ENCODE measurements at places on chromosomes 7 and 10.
A peak's percentile ranks its signal among the peaks of the same experiment; 100 is the strongest.

- no peak for DNase-seq
These were observed 58.4 kb upstream of the ETV1 start for GRCh38 chr7:14047709-14048399.

GRCh38 chr7:141158561-141158960 lies 84.7 kb downstream of the TMEM178B start:
- DNase-seq = no peak

DNA sequence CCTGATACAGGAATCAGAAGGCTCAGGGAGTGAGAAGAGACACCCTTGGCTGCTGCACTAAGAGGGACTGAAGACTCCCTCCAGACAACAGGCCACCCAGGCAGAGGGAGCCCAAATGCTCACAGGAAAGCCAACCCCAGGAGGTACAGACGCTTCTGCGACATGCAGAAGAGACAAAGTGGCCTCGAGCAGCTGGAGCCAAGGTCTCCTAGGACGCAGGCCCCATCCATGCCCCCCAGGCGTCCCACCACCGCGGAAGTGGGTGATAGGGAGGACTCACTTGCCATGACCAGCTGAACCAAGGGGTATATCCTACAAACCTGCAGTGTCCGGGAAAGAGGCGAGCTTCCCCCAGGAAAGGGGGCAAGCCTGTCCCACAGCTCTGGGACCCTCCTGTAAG lies 56.9 kb downstream of the CTBP2 start:
- DNase-seq = no peak

GRCh38 chr10:84429926-84430520 lies 101.6 kb downstream of the CCSER2 start:
- peak; percentile 79 for DNase-seq

DNA sequence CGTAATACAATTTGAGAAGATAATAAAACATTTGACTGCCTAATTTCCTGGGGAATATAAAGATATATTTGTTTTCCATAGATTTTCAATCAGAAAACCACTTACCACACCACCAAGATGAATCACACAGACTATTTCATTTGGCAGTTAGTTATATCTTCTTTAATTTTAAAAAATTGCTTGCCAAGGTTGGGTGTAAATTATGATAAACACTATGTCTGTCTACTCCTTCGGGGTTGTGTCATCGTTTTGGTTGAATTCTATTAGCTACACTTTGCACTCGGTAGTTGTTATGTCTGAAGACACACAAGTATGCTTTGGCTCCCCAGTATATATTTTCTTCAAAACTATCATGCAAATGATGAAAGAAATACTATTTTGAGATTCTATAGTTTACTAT lies 594.8 kb upstream of the SEMA3D start:
- DNase-seq = no peak

DNA sequence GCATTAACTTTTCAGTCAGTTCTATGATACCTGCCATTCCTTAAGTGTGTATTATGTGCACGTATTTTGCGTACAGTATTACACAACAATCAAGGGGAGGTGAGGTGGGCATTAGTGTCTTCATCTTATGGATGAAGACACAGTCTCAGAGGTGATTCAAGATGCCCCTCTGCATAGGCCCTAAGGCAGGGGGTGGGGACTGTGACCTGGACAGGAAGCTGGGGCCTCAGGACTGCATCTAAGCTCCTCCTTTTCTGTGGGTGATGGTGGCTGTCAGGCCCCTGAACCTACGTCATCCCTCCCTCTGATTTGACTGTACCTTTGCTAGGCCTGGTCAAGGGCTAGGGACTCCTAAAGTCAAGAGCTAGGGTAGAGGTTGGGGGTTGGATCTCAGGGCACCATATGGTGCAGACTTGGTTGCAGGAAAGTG lies 38.9 kb downstream of the HK1 start:
- peak; percentile 68 for DNase-seq

DNA sequence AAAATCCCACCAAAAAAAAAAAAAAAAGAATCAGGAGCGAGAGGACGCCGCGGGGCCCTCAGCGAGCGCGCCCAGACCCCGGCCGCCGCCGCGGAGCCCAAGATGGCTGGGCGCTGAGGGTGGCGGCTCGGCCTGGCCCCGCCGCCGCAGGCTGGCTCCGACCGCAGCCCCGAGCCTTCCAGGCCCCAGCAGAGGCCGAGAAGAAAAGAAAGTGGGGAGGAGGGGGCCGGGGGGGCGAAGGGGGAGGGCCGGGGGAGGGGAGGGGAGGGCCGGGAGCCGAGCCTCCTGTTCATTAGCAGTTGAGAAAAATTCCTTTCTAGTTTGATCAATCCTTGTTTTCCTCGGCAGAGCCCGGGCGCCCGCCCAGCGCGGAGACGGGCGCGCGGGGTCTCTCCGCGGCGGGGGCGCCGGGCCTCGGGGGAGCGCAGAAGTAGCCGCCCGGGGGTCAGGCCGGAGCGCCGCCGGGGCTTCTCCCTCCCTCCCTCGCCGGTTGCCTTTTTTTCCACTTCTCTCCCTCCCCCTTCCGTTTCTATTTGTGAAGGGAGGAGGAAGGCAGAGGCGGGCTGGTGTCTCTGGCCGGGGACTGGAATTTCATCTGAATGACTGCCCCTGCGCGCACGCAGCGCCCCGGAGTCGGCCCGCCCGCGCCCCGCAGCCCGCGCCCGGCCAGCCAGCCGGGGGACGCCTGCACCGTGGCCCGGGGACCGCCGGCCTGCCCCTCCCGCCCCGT lies 778 bp upstream of the TRIM8 start:
- DNase-seq = peak; percentile 79

- DNase-seq = no peak
These were observed 515.8 kb downstream of the KCNMA1 start for GRCh38 chr10:77121829-77122228.

DNA sequence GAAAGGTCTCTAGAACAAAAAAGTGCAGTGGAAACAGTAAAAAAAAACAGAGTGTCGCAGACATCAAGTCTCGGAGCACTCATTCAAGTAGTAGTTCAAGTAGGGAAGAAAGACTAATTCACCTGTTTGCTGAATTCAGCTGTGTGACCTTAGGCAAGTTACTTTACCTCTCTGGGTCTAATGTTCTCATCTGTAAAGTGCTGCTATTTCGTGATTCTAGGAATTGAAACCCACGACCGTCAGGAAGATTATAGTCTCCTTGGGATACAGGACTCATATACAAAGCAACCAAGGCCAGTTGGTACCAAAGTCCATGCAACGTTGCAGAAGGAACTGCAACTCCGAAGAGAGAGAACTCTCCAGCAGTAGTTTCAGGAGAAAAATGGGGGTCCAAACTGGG lies 26.1 kb downstream of the PRKCQ start:
- no peak for DNase-seq

DNA sequence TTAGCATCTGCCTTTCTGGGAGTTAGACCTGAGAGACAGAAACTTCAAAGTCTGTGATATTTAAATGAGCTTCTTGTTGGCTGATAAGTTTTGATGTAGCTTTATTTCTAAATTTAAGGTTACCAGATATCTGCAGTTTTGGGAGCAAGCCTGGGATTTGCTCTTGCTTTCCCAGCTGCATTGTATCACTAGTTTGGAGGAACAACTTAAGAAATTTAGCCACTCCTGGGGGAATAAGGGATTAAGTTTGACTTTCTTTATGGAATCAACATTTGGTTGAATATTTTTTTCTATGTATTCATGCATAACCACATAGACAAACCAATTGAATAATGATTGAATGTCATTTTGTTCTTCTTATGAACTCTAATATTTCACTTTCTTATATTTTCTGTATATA lies 178.6 kb downstream of the POLR1F start:
- no peak for DNase-seq

Data from activated CD8-positive, alpha-beta memory T cell treated with anti-CD3 and anti-CD28 coated beads, Interleukin-2, amount 50 U/mL, for 48 hours (primary cell).